ENCODE measurements at places on chromosomes 3 and 15.

DNA sequence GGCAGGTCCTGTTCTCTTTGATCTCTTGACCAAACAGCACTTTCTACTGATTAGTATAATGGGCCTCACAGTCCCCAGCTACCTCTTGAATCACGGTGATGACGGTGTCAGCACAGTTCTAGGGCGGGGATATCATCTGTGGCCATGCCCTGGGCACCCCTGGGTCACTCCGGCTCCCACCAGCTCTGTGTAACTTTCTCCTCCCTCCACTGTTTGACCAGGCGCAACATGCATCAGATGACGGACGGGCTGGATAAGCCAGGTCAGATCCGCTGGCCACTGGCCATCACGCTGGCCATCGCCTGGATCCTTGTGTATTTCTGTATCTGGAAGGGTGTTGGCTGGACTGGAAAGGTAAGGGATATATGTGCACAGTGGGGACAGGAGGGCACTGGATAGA lies 29.6 kb downstream of the SLC6A1 start:
- DNase-seq = no peak

DNA sequence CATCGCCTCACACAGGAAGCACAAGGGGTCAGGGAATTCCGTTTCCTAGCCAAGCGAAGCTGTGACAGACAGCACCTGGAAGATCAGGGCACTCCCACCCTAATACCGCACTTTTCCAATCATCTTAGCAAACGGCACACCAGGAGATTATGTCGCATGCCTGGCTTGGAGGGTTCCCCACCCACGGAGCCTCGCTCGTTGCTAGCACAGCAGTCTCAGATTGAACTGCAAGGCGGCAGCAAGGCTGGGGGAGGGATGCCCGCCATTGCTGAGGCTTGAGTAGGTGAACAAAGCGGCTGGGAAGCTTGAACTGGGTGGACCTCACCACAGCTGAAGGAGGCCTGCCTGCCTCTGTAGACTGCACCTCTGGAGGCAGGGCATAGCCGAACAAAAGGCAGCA lies 384.8 kb downstream of the CNTN6 start:
- no peak for DNase-seq

DNA sequence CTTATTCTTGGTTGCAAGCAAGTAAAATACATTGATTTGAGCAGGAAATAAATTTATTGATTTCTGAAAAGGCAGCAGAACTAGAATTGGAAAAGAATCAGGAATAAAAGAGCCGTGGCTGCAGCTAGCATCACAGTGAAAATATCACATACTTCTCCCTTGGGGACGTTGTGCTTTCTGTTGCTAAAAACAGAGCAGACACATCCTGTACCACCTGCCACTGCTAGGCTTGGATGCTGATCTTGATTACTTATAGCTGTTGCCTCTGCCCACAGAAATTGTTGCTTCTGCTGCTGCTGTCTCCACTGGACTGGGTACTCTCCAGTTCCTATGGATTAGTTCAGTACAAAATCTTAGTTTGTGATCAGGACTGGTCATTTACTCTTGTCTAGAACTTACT lies 283.8 kb downstream of the C3orf38 start:
- DNase-seq = no peak

- DNase-seq = no peak
Measured at GRCh38 chr15:40691737-40692136, 3.2 kb upstream of the RAD51 start.

- no peak for DNase-seq
Measured at GRCh38 chr3:16665282-16665741, 60.1 kb upstream of the DAZL start.

DNA sequence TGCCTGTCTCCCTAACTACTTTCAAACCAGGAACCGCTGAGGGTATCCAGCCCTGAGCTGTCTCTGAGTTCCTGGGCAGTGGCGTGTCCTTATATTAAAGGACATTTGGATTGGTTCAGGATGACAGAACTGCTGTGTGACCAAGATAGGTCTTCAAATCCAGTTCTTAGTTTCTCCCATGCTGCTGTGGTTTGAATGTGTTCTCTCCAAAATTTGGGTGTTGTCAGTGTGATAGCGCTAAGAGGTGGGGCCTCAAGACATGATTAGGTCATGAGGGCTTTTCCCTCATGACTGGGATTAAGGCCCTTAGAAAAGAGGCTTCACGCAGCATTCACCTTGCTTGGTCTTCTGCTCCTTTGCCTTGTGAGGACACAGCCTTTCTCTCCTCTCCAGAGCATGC lies 376.5 kb upstream of the TPM1 start:
- DNase-seq = no peak

DNA sequence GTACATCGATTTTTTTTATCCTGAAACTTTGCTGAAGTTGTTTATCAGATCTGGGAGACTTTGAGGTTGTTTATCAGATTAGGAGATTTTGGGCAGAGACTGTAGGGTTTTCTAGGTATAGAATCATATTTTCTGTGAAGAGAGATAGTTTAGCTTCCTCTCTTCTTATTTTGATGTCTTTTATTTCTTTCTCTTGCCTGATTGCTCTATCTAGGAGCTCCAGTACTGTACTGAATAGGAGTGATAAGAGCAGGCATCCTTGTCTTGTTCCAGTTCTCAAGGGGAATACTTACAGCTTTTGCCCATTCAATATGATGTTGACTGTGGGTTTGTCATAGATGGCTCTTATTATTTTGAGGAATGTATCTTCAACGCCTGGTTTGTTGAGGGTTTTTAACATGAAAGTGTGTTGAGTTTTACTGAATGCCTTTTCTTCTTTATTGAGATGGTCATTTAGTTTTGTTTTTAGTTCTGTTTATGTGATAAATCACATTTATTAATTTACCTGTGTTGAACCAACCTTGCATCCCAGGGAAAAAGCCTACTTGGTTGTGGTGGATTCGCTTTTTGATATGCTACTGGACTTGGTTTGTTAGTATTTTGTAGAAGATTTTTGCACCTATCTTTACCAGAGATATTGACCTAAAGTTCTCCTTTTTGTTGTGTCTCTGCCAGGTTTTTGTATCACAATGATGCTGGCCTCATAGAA lies 14.9 kb upstream of the DNAAF4 start:
- DNase-seq = no peak

DNA sequence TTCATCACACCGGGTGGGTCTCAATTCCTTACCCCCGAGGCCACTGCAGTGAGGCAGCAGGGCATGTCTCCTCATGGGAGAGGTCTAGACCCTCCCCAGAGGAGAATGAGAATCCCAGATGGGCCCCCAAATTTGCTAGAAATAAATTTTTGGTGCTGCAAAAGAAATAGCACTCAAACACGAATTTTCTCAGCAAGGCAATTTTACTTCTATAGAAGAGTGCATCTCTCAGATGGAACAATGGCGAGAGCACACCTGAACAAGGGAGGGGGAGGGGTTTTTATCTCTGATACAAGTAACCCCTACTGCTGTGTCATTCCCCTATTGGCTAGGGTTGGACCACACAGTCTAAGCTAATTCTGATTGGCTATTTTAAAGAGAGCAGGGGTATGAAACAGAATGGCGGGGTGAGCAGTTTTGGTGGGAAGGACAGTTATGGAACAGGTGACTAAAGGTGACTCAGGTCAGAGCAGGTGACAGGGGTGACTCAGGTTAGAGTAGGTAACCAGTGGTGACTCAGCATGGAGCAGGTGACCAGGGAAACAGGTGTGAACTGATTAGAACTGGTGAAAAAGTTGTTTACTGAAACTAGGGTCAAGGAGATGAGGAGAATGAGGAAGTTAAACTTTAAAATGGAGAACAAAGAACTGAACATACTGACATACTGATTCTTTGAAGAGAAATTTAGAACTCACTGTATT lies 93.0 kb upstream of the WNT7A start:
- no peak for DNase-seq

- DNase-seq = no peak
Measured at GRCh38 chr3:178658694-178659325, 122.6 kb downstream of the KCNMB2 start.

DNA sequence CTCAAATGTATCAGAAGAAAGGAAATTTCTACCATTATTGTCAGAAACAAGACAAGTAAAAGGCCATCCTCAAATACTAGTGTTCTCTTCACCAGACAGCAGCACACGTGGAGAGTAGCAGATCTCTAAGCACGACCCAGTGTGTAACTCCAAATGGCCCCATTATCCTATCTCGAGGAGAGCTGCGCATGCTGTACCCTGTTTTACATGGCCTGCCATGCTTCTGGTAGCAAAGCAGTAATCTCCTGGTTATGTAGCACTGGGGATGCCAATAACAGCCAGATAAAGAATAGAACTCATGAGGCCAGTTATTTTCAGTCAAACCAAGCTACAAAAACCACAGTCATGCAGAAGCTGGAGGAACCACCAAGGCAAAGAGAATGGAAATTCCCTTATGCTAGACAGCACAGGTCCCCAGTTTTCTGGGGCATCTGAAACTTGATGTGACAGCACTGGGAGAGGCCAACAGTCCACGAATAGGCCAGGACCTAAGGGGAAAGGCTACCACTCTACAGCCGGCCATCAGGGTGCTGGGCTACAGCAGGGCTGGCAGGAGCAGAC lies 73.0 kb downstream of the LIPC start:
- DNase-seq = no peak

- no peak for DNase-seq
Measured at GRCh38 chr3:190024912-190025311, 95.8 kb downstream of the P3H2 start.

DNA sequence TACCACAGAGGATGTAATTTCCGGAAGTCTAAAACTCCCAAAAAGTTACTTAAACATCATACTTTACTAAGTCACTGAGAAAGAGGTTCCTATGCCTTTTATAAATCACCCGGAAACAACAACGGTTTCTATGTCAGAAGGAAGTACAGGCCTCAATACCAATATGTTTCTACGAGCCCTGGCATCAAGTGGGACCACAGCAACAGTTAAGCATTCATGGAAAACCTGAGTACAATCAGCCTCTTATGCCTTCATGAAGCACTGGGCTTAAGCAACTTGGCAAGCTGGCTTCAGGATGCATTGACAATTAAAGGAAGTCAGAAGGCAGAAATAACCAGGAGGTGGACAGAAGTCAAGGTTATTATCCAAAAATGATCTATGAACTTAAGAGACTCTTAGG lies 19.1 kb upstream of the B3GNT5 start:
- DNase-seq = no peak

DNA sequence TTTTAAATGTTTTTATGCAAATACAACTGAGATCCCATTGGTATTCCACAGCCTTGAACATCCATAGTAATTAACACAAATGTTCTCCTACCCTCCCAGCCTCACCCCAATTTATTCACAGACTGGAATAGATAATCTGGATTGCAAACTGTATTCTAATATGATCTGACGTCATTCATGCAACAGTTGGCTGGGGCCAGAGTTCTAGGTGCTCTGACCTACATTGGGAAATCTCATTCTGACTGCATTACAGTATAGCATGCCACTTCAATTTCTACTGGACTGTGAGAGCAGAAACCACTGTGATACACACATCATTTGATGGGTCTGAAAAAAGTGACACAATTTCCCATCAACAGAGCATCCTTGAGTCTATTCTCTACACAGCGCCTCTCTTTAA lies 403.1 kb downstream of the MAGI1 start:
- no peak for DNase-seq

DNA sequence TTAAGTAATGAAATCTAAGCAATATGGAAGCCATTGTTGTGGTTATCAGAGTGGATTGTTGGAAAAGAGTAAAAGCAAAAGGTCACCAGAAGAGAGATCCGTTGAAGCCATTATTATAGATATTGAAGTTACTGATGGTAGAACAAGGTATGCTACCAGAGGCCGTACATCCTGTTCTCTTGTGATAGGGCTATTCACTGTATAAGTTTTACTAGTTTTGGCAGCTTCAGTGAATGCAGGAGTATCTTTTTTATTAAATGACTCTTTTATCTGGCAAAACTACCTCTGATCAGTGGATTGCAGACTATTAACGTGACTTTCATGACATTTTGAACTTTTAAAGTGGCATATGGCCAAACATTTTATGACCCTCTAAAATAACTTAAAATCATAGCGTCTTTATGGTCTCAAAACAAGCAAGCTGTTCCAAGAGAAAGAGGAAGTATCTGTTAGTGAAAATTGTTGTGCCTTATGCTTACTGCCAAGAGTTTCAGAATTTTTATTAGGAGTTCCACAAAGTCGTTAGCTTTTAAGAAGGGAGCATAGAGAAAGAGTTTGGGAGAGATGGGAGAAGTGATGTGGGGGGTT lies 102.9 kb downstream of the LRRC49 start:
- DNase-seq = no peak

DNA sequence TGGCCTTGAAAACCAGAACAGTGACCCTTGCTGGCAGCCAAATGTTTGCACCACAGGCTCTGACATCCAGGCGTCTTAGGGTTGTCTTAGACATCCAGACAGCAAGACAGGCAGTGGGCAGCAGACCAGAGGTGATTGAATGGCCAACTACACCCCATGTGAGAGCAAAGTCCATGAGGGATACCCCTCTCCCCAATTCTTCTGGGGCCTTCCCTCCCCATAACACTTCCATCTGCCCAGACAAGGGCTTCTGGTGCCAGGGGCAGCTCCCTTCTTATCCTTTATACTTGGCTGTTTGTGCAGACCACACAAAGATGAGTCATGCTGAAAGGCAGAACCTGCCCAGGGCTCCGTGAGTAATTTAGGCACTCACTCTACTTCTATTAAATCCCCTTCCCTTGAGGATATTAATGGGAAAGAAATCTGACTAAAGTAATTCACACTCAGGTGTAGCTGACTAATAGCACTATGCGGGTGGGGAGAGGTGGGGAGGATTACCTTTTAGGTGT lies 257.9 kb downstream of the UACA start:
- no peak for DNase-seq

DNA sequence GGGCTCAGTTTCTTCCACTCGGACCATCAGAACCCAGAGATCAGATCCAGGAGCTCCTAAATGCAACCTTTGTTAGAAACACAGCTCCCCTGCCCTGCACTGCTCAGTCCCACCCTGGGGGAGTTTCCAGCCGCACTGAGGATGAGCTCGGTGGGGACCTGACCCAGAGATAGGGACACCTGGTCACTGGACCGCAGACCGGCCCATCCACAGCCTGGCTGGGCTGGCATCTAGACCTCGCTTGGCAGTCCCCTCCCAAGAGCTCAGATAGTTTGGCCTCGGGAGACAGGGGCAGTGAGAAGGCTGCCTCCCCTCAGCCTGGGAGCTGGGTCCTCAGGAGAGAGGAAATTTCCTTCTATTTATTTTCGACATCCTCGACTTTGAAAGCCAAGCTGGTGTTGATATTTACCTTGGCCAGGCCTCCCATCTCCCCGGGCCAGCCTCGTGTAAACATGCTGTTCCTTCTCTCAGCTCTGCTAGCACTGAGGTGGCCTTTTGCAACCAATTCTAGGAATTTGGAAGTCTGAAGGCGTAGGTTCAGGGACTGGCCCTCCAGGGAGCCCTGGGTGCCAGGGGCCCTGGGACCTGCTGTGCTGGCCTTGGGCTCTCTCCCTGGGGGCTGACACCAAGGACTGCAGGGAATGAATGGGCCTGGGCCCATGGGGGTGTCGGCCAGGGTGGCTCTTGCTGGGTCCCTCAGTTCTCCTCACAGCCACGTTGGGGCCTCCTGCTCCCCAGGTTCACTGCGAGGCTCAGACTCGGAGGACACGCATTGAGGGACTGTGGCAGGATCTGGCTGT lies 90.1 kb downstream of the VGLL4 start:
- no peak for DNase-seq

- no peak for DNase-seq
Measured at GRCh38 chr3:53493963-53494791, at the start of gene CACNA1D. CACNA1D (plus strand) TSS chr3:53494611; CDS start chr3:53495167, 556 bp downstream.

Data from activated CD4-positive, CD25-positive, alpha-beta regulatory T cell (primary cell).